ENCODE measurements at places on chromosomes 7 and 10. TPM values are rescaled to one million over a fixed set of nuclear protein-coding genes. Genes with fewer than 3 reads are reported as not detected.

ZNF117 gene
- 6.2 TPM for total RNA-seq

CLDN3 gene
- not detected for total RNA-seq

HOXA4 gene
- total RNA-seq, result not detected

PDLIM1 gene
- 36.8 TPM for total RNA-seq

PTF1A gene
- total RNA-seq, result not detected

MASTL gene
- total RNA-seq, result 10.4 TPM

SPDYE11 gene
- total RNA-seq, result not detected

SFRP4 gene
- 0.16 TPM for total RNA-seq

FAM221A gene
- total RNA-seq, result 0.73 TPM

PRTFDC1 gene
- total RNA-seq, result 22.1 TPM

ASIC3 gene
- 0.12 TPM for total RNA-seq

TUBAL3 gene
- not detected for total RNA-seq

DAGLB gene
- total RNA-seq, result 17.2 TPM

BTBD16 gene
- total RNA-seq, result not detected

GOT1 gene
- total RNA-seq, result 23.9 TPM

CDHR1 gene
- total RNA-seq, result under 0.01 TPM

JAKMIP3 gene
- total RNA-seq, result 0.32 TPM

CHST12 gene
- 8.0 TPM for total RNA-seq

CLDN15 gene
- total RNA-seq, result 4.1 TPM

MLLT10 gene
- 45.3 TPM for total RNA-seq

CDK14 gene
- total RNA-seq, result 45.1 TPM

GDF10 gene
- total RNA-seq, result not detected

GDF2 gene
- not detected for total RNA-seq

MICU1 gene
- total RNA-seq, result 94.1 TPM

IGFBP1 gene
- total RNA-seq, result 0.12 TPM

HOXA1 gene
- not detected for total RNA-seq

GBF1 gene
- 58.5 TPM for total RNA-seq

DGKI gene
- total RNA-seq, result 3.5 TPM
